ENCODE measurements at places on chromosomes 1 and 21.

DNA sequence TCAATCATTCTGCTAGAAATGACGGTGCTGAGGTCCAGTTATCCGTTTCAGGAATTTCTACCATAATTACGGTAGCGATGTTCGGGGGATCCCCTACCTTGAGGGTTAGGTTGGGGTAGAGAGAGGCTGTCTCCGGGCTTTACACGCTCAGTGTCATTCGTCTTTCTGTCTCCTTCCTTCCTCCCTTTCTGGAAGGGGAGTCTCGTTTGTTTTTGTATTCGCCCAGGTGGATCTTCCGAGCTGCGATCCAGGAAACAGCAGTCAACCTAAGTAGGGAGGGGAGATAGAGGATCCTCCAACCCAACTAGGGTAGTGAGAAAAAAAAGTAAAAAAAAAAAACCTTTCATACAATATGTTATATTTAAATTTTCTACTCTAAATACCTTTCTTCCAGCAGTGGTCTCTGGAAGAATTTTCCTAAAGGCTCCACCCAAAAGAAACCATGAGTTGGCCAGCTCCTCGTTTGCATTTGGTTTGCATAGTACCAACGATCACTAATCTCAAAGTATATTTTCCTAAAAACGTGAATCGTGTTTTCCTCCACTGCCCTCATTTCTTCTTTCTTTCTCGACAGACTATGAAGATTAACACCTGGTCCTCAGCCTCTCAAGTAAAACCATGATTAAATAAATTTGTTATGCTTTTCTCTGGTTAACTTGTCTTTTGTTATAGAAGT, 611 bp upstream of the PIK3C2B start:
- no peak for DNase-seq

GRCh38 chr1:207890136-207890738, 20.7 kb downstream of the CD34 start:
- peak; percentile 79 for DNase-seq

GRCh38 chr1:3895951-3896325, 4.1 kb downstream of the C1orf174 start:
- DNase-seq: no peak

DNA sequence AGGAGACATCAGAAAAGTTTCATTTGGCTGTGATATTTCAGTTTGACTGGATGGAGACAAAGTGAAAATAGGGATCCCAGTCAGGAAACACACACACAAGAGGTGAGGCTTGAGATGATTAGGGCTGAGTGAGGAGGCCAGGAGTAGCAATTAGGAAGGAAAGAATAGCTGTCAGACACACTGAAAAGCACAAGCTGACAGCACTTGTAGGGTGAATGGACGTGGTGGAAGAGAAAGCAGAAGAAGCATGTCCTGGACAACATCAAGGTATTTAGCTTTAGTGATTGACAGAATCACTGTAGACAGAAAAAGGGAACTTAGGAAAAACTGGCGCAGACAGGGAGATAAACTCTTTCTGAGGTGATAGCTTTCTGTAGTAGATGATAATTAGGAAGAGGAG, 347.7 kb downstream of the TGFB2 start:
- no peak for DNase-seq

DNA sequence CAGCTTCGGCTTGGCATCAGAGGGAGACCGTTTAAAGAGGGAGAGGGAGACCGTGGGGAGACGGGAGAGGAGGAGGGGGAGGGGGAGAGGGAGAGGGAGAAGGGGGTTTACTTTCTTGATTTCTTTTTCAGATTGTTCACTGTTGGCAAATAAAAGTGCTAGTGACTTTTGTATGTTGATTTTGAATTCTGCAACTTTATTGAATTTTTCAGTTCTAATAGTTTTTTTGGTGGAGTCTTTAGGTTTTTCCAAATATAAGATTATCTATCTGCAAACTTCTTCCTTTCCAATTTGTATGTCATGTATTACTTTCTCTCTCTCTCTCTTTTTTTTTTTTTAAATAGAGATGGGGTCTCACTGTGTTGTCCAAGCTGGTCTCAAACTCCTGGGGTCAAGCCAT, 104.0 kb downstream of the PPP1R12B start:
- no peak for DNase-seq

- no peak for DNase-seq
Measured at GRCh38 chr1:1432274-1432950, 3.1 kb upstream of the VWA1 start.

- no peak for DNase-seq
Measured at GRCh38 chr1:36994868-36995267, 39.4 kb downstream of the GRIK3 start.

- no peak for DNase-seq
Measured at GRCh38 chr1:41490911-41491310, 6.4 kb upstream of the EDN2 start.

DNA sequence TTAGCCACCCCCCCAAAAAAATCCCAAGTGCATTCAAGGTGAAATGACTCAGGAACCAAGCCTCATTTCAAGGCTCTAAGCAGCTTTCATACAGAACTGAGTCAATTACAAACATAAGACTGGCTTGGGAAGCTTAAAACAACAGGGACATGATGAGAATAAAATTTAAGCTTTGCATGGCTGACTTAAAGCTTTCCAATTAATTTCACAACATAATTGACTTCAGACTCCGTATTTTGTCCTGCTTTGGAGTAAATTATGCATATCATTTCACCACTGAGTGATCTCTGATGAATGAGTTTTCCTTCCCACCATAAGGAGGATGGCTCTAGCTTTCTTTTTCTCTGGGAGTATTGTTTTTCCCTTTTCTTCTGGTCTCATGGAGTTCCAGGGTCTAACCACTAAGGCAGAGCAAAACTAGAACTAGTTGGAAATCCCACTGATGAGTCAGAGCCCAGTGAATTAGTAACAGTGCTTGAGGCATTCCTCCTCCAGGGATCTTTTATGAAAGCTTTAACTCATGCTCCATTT, 72.8 kb downstream of the XCL2 start:
- DNase-seq: peak; percentile 92
